ENCODE measurements at places on chromosomes 6 and 20.

DNA sequence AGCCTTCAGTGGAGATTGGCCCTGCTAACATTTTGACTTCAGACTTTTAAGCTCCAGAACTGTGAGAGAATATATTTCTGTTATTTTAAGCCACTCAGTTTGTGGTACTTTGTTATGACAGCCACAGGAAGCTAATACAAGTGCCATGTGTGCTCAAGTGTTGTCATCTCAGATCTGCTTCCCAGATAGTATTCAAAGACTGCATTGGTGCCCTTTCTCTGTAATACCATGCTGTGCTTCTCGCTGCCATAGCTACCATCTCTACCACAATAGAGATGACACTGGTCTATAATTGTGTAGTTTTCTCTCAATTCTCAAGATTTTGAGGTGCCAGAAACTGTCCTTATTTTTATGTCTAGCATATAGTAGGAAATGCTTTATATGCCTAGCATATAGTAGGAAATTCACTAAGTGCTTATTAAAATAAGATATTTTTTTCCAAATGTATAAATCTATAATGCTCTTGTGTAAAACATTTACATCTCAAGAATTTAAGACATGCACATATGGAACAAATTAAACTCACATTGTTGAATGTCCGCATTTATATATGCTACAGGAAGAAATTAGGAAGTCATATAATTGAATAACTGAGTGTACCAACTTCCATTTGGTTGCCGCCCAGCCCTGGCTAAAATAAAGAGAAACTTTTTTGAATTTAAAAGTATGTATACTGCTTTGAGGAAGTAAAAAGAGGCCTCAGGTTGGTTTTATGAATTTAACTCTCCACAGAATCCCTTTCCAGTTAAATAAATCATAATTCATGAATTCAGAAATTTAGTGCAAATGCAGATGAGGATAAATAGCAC is 77.6 kb downstream of the TPBG start:
- DNase-seq: no peak

DNA sequence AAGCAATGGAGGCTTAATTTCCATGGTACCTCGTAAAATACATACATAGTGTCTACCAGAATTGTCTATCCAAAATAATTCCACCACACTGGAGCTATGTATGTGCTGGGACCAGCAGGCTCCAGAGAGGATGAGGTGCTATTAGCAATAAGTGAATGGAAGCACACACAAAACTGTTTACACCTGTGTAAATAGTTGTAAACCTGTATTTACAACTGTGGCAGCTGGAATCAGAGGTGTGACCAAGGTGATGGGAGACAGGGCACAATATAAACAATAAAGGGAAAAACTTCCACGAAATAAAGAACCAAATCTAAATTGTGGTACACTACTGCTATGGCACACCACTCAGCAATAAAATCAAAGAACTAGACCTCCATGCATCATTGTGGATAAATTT is 14.4 kb downstream of the RARS2 start:
- no peak for DNase-seq

DNA sequence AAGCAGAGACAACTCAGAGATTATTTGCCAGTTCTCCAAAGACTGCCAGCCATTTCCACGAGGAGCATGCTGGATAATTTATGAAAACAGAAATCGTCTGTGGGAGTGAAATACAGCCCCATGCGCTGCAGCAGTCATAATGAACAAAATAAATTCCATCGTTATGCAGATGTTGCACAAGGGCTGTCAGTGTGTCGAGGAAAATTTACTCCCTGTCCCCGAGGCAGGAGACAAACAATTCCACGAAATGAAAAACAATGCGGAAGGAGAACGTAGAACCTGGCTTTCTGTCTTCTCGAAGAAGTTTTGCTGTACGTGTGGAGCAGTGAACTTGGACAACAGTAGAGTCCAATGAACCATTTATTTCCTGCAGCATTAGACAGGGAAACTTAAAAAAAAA is 399.4 kb downstream of the CD83 start:
- no peak for DNase-seq

DNA sequence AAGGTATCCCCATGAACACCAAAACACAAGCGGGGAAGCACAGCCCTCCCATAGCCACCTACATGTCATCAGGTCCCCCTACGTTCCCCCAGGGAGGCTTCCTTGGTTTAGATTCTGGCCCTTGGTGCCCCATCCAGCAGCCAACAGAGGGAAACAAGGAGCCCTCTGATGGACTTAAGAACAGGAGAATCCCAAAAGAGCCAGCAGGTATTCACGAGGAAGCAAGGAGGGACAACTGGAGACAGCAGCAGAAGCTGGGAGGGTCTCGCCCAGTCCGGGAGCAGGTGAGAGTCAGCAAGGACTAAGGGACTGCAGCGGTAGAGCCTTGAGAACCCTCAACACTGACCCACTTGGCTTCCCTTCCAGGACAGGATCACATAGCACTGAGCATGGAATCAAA is 58.4 kb upstream of the TOP1 start:
- DNase-seq: no peak

- DNase-seq: no peak
Observed at GRCh38 chr20:49572857-49573256, 4.9 kb upstream of the PTGIS start.

DNA sequence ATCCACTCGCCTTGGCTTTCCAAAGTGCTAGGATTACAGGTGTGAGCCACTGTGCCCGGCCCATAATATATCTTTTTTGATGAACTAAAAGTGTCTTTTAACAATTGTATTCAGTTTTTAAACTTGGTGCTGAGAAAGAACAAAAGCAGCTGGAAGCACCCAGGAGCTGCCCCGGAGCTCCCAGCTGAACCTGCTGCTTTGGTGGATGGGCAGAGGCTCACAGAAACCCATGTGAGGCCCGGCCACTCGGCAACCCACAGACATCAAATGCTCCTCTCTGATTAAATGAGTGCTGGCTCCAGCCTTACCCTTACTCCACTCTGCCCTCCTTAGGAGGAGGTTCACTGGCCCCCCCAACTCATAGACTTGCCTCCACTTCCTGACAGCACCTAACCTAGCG is 59.4 kb upstream of the FRMD1 start:
- DNase-seq: no peak

- no peak for DNase-seq
Observed at GRCh38 chr6:169406034-169406433, 152.4 kb upstream of the THBS2 start.

- DNase-seq: no peak
Observed at GRCh38 chr6:111579816-111580215, 25.9 kb downstream of the TRAF3IP2 start.

DNA sequence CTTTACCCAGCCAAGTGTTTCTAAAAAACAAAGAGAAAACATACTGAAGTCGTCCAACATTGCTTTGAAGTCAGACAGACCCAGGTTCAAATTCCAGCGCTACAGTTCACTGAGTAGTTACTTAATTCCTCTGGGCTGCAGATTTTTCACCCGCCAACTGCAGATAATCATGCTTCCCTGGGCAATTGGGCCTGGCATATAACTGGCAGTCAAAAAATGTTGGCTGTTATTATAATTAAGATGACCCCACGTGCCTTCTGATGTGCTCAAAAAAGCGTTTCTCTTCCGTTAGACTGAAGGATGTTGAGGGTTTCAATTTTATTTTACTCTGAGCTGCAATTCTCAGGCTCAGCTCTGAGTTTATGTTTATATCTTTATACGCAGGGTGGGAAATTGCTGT is 156.1 kb upstream of the CITED2 start:
- no peak for DNase-seq

DNA sequence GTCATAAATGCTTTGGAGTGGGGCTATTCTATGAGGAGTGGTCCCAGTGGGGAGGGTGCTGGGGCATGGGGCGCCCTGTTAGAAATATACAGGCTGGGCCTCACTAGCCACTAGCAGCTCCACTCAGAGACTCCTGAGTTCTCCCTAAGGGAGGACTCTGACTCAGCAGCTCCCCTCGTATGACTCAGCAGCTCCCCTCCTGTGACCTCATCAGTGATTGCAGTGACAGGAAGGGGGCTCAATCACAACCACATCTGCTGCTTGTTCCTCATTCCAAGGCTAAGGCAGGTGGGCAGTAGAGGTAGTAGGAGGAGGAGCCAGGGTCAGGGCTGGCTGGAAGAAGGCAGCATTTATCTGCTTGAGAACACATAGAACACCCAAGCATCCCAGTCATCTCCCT is 73.7 kb downstream of the PRND start:
- peak; percentile 16 for DNase-seq

DNA sequence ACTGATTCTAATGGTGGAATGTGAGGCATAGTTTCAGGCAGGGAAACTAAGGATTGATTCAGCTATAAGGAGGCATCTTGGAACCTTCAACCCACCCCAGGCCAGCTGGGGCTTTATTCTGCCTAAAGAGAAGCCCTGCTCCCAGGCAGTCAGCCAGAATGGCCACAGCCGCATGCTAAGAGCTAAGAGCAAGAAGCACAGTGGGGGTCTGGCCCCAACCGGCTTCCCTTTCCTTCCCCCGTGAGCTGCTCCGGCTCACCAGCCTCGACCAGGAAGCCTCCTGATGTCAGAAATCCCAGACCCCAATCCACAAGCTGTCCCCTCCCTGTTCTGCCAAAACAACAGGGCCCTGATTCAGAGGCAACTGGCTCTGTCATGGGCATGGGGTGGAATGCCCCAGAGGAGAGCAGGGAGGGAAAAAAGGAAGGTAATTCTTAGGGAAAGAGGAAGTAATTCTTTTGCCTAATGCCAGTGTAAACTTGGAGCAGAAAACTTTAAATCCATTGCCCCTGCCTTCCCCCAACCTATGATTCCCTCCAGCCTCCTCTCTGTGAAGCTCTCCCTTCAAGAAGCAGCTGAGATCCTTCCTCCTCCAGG is 6.9 kb downstream of the GRM4 start:
- no peak for DNase-seq

DNA sequence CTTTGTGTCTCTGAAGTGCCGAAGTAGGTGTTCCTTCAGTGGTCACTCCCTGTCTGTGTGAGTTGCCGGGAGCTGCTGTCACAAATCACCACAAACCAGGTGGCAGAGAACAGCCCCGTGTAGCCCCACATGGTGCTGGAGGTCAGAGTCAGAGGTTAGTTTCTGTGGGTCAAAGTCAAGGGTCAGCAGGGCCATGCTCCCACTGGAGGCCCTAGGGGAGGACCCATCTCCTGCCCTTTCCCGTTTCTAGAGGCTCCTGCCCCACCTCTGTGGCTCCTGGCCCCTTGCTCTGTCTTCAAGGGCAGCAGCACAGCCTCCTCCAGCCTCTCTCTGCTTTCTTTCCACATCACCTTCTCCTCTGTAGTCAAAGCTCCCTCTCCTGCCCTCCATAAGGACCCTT is 264.3 kb downstream of the TAF4 start:
- DNase-seq: no peak

DNA sequence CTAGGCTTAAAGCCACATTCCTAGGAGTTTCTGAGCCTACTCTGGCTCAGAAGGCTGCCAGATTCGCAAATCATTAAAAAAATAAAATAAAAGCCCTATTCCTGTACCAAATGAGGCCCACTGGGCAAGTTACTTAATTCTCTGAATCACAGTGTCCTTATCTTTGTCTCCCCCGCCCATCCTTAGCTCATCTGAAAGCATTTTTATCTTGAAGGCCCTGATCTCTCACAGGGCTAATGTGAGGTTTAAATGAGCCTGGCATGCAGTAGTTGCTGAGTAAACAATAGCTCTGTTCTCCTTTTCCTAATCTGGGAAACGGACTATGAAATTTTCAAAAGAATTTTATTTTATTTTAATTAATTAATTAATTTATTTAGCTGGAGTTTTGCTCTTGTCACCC is 2.1 kb upstream of the ZBTB12 start:
- DNase-seq: no peak

DNA sequence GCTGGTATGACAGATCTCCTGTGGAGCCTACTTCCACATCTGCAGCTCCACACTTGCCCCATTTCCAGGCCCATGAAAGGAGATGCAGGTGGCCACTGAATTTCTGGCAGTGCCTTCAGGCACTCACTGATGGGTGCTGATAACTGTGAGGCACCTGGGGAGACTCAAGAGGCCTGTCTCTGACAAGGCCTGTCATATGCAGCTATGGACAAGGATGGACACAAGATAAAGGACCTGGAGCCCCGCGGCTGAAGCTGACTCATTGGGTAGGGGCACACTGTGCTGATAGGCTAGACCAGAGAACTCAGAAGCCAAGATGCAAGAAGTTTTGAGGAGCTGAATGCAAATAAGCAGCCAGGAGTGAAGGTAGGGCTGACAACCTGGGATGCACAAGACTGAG is 81.0 kb upstream of the LRFN2 start:
- no peak for DNase-seq

GRCh38 chr6:106124015-106124414 is 37.9 kb downstream of the PRDM1 start:
- no peak for DNase-seq

DNA sequence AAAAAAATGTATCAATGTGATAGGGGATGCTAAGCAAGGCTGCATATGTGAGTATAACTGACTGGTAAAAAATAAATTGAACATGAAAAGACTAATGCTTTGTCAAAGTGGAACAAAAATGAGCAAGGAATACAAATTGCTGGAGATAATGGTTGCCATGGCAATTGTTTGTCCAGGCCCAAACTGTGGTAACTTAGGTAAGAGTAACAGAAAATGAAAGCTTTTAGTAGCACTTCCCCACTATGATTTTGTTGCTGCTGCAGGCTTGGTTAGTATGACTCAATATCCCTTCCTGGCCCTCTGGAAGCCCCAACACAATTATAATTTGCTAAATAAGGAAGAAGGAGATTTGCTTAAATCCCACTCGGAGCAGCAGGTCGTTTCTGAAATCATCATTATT is 577.1 kb downstream of the DOK5 start:
- DNase-seq: no peak

GRCh38 chr6:165844801-165845364 is 181.8 kb upstream of the PDE10A start:
- DNase-seq: no peak

- DNase-seq: no peak
Observed at GRCh38 chr6:129748901-129749748, 39.1 kb upstream of the ARHGAP18 start.

DNA sequence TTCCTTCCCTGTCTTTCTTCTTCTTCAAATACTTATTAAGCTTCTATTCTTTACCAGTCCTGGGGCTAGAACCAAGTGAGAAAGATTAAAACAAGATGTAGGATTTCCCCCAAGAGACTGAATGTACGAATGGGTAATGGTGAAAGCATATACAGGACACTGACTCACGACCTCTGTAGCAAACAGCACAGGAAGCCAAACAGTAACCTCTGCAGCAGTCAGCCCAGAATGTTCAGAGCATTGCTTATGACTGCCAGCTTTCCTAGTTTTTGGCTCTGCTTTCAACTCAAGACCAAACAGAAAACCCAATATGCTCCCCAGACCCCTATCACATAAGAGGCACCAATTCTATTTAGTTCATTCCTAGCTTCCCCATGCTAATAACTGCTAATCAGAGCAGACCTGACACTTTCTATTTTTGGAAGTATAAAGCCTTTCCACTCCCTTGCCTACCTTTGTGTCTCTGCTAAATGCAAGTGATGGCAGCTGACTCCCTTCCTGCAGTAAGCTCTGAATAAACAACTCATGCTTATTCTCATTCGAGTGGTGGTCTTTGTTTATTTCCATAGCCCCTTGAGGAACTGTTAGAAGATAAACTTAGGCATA is 690.6 kb downstream of the EPM2A start:
- no peak for DNase-seq

DNA sequence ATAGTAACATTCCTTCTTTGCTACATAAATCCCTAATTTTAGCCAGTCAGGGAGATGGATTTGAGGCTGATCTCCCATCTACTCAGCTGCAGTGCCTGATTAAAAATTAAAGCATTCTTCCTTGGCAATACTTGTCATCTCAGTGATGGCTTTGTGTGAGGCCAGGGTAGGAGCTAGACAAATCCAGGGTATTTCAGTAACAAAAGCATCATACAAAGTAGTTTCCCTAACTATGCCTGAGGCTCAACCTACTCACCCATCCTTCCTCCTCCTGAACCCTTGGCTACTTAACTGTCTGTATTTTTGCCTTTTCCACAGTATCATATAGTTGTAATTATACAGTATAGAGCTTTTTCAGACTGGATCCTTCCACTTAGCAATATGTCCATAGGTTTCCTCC is 37.7 kb downstream of the HLA-DRB5 start:
- DNase-seq: no peak
